ENCODE measurements at places on chromosomes 7 and 10.

- peak; percentile 88 for DNase-seq
Observed at GRCh38 chr10:110629680-110630191, 14.4 kb upstream of the RBM20 start.

DNA sequence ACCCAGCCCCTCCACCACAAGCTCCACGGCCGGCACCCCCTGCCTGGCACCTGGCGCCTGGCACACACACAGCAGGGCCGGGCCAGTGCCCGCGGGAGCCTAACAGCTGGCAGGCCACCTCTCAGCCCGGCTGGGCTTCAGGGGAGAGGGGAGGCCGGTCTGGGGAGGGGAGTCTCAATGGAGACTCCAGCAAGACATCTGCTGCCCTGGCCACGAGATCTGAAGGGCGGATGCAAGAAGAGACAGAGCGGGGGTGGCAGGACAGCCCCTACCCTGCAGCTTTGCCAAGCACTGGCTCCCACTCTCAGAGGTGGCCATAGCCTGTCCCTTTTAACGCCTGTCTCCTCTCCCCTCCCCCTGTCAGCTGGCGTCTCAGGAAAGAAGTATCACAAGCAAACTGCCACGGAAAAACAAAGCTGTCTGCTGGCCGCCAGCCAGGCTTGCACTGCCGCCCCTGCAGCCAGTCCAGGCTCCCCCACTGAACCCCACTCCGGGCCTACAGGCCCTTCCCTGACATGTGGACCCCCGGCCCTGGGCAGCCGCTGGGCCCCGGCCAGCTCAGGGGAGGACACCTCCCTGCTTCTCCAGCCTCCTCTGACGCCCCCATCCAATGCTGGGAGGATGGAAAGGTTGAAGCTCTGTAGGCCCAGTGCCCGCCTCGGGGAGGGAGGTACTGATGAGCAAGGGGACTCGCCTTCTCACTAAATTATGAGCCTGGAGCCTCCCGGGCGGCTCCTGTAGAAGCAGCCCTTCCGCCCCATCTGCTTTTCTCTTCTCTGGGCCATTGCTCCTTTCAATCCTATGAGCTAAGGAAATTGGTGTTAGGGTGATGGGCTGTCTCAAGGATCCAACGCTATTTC, 178.4 kb downstream of the ARHGAP12 start:
- no peak for DNase-seq

- peak; percentile 20 for DNase-seq
Observed at GRCh38 chr7:113890331-113891030, 28.3 kb downstream of the PPP1R3A start.

- DNase-seq: peak; percentile 89
Observed at GRCh38 chr7:138842111-138842510, 44.1 kb upstream of the ATP6V0A4 start.

DNA sequence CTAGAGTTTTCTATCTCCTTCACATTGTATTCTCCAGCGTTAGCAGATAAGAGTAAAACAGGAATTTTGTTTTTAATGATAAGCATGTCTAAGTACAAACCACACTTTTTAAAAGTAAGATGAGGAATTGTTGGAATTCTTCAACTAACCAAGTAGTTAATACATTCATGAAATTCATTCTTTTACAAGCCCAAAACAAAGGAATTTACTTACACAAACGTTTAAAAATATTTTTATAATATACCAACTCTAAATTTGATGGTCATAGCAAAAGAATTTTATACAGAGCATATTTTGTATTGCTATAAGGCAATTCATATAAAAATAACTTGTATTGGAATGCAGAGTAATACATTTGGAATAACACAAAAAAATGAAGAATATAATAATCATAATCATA, 51.3 kb downstream of the TWIST1 start:
- no peak for DNase-seq

- peak; percentile 33 for DNase-seq
Observed at GRCh38 chr10:61662794-61663259, at the start of gene CABCOCO1. TSS of gene CABCOCO1 (plus strand) at chr10:61662929. CDS start at chr10:61662973, 44 bp downstream.

GRCh38 chr7:132322970-132323369, 253.3 kb downstream of the PLXNA4 start:
- no peak for DNase-seq

- no peak for DNase-seq
Observed at GRCh38 chr10:113927440-113927839, 73.0 kb downstream of the NHLRC2 start.

GRCh38 chr10:98195120-98195519, 60.7 kb downstream of the R3HCC1L start:
- DNase-seq: no peak

All from brain microvascular endothelial cell (primary cell).